Activated CD4-positive, alpha-beta T cell treated with anti-CD3 and anti-CD28 coated beads, Interleukin-2, amount 10 ng/mL, durations not matched to agents 7 days and 5 days (primary cell): ENCODE measurements at places on chromosomes 3 and 15.

DNA sequence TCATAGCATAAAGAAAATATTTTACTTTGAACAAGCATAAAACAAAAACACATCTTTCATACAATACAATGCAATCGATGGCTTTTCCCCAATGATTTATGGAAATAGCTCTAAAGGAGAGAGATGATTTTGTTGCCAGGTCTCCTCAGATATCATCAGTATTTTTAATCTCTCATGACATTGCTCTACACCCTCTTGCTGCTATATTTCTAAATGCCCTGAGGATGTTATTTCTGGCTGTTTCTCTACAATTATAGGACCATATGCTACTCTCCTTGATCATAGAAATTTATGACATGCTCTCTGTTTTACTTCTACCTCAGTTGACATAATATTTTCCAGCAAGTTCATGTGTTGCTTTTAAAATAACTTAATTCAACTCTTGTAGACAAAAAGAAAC lies 654.9 kb upstream of the GBE1 start:
- no peaks in the 10 kb centered on the region for H3K27me3 ChIP-seq
- H3K4me3 ChIP-seq = no peak overlapping the region
- no peaks in the 10 kb centered on the region for H3K36me3 ChIP-seq
- no peaks in the 10 kb centered on the region for H3K4me1 ChIP-seq
- no peak for DNase-seq

DNA sequence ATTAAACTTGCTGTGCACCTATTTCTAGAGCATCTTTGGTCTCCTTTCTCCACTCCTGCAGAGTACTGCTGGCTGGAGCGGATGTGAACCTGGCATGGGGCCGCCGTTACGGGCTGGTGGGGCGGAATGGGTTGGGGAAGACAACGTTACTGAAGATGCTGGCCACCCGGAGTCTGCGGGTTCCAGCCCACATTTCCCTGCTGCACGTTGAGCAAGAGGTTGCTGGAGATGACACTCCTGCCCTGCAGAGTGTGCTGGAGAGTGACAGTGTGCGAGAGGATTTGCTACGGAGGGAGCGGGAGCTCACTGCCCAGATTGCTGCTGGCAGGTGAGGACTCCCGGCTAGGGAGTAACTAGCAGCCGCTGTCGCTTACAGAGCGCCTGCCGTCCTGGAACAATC lies 2.1 kb downstream of the ABCF3 start:
- DNase-seq = no peak
- H3K27me3 ChIP-seq = no peaks in the 10 kb centered on the region
- H3K36me3 ChIP-seq = peaks cover 44% of the 10 kb centered on the region
- peaks cover 36% of the 10 kb centered on the region for H3K4me1 ChIP-seq
- peak overlapping the region; percentile 94 for H3K4me3 ChIP-seq
- H3K27ac ChIP-seq = no peak overlapping the region

- peaks cover 5% of the 10 kb centered on the region for H3K4me1 ChIP-seq
- DNase-seq = no peak
- no peaks in the 10 kb centered on the region for H3K36me3 ChIP-seq
Measured at GRCh38 chr3:179949869-179950268, 86.9 kb downstream of the PEX5L start.

DNA sequence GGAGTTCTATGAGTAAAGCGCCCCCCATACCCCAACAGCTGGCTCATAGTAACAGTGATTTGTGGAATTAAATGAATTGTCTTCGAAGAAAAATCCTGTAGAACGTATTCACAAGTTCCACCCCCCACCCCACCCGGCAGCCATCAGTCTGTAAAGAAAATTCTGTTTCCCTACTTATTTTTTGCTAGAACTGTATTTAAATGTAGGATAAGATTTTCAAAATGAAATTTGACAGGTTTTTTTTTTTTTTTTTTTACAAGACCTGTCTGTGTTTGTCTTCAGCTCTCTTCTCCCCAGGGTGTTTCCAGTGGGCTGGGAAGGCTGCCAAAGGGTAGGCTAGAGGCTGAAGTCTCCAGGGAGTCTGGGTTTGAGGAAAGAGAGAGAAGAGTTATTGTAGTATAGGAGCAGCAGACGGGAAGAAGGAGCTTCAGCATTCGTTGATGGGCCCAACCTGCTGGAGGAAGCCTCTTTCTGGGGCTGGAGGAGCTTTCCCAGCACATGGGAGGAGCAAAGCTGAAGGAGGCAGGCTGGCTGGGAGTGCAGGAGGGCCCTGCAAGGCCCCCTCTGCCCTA lies 130.6 kb upstream of the SEMA6D start:
- no peak overlapping the region for H3K4me3 ChIP-seq
- no peaks in the 10 kb centered on the region for H3K36me3 ChIP-seq
- no peak for DNase-seq
- no peaks in the 10 kb centered on the region for H3K27me3 ChIP-seq

DNA sequence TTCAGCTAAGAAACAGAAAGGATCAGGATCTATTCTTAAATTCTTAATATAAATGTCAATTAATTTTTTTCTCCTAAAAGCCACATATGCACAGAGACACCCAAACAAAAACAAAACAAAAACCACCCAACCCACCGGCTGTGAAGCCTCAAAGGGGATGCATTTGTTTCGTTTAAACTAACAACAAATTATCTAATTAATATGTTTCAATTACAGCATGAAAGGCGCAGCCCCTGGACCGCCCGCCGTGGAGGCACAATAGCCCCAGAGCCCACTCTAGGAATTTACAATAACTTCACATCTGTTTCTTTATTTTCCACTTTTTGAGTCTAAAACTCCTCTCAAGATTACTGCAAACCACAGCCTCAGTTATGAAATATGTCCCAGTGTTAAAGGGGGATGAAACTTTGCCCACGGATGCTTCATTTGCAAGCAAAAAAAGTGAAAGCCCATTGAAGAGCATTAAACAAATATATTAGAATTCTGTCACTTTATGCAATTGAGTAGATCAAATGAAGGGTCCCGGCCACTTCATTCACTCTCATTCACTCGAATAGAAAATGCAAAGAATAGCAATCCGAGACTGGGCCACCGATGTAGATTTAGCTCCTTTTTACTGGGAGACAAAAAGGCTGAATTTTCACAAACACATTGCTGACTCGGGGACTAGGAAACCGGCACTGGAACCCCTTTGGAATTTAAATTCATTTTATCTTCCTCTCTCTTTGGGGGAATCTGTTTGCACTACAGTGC lies 6.0 kb downstream of the FOXB1 start:
- no peak for DNase-seq
- H3K27ac ChIP-seq = no peak overlapping the region
- H3K4me3 ChIP-seq = no peak overlapping the region
- H3K36me3 ChIP-seq = peaks cover 2% of the 10 kb centered on the region
- peaks cover 88% of the 10 kb centered on the region for H3K27me3 ChIP-seq
- H3K4me1 ChIP-seq = peaks cover 28% of the 10 kb centered on the region

DNA sequence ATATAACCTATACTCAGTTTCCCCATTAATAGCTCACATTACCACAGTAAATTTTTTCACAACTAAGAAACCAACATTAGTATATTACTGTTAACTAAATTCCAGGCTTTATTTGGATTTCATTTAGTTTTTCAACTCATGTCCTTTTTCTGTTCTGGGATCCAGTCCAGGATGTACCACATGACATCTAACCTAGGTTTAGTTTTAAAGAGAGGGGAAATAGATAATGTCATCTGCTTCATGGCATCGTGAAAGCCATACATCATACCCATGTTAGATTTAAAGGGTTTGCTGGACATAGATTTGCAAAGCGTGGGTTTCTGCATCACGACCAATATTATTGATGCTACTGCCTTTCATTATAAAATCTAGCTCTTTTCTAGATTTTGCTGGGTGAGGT lies 33.2 kb upstream of the RPP14 start:
- H3K36me3 ChIP-seq = peaks cover 10% of the 10 kb centered on the region
- H3K27me3 ChIP-seq = no peaks in the 10 kb centered on the region
- peaks cover 10% of the 10 kb centered on the region for H3K4me1 ChIP-seq
- no peak for DNase-seq

DNA sequence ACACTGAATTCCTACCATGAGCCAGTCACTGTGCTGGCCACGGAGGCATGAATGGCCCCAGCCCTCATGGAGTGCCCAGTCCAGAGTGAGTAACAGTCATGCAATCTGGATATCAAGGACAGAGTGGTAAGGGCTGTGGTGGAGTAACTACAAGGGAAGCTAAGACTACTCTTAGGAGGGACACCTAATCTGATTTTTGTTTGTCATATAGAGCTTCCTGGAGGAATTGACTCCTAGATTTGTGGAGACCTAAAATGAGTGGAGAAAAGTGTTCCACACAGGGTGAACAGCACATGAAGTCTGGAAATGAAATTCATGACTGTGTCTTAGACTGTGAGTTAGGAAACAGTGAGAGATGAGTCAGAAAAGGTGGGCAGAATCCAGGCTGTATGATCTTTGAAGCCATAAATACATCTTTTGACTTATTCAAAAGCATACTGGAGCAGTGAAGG lies 219.9 kb downstream of the NFKBIZ start:
- no peaks in the 10 kb centered on the region for H3K4me1 ChIP-seq
- DNase-seq = no peak
- H3K27me3 ChIP-seq = no peaks in the 10 kb centered on the region
- H3K36me3 ChIP-seq = no peaks in the 10 kb centered on the region

DNA sequence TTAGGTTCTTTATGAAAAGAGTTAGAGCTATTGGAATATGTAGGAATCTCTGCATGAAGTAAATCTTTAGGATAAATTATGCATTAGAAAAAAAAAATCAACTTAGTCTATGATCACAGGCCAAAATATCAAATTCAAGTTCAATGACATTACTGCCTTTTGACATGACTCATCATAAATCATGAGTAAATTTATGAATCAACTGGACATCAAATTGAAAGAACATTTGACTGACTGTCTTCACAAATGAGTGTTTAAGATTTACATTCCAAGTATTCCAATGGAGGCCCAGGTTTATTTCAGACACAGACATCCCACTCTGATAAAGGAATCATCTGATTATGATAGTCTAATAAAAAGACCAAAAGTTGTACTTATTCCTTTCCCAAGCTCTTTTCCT lies 192.8 kb upstream of the TTC14 start:
- no peaks in the 10 kb centered on the region for H3K27me3 ChIP-seq
- H3K4me3 ChIP-seq = no peak overlapping the region
- H3K27ac ChIP-seq = no peak overlapping the region
- no peaks in the 10 kb centered on the region for H3K36me3 ChIP-seq

GRCh38 chr3:94206291-94206690 lies 143.4 kb downstream of the NSUN3 start:
- no peak overlapping the region for H3K4me3 ChIP-seq
- H3K27me3 ChIP-seq = no peaks in the 10 kb centered on the region
- no peak overlapping the region for H3K27ac ChIP-seq
- DNase-seq = no peak
- no peaks in the 10 kb centered on the region for H3K36me3 ChIP-seq
- H3K4me1 ChIP-seq = no peaks in the 10 kb centered on the region

DNA sequence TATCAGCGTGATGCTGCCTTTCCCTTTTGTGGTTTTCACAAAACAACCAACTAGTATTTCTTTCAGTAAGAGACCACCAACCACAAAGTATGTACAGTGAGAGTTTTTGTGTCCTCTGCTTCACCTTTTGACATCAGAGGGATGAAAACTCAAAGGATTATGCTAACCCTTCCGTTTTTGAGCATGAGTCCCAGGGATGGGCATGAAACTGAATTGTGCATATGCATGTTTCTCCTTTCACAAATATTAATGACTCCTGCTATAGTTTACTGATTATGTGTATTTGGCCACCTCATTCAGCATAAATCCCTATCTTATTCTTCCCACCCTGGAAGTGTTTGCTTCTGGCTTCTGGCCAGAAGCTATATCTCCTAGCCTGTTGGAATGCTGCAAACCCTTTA lies 59.2 kb downstream of the RSRC1 start:
- H3K27ac ChIP-seq = no peak overlapping the region
- H3K4me1 ChIP-seq = peaks cover 7% of the 10 kb centered on the region
- H3K27me3 ChIP-seq = no peaks in the 10 kb centered on the region

GRCh38 chr3:169939751-169940150 lies 26.9 kb upstream of the SEC62 start:
- no peak for DNase-seq
- peaks cover 10% of the 10 kb centered on the region for H3K4me1 ChIP-seq
- peaks cover 12% of the 10 kb centered on the region for H3K27me3 ChIP-seq
- H3K4me3 ChIP-seq = no peak overlapping the region
- no peaks in the 10 kb centered on the region for H3K36me3 ChIP-seq
- no peak overlapping the region for H3K27ac ChIP-seq

DNA sequence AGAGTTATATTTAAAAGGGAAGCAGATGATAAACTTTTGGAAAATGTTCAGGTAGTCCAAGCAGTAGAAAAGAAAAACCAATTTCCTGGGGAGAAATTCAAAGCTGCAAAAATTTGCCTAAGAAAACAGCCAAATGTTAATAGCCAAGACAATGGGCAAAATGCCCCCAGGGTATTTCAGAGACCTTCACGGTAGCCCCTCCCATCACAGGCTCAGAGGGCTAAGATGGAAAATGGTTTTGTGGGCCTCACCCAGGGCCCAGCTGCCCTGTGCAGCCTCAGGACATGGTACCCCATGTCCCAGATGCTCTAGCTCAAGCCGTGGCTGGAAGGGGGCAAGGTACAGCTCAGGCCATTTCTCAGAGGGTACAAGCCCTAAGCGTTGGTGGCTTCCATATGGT lies 391.0 kb downstream of the ZIC4 start:
- H3K4me3 ChIP-seq = no peak overlapping the region
- H3K4me1 ChIP-seq = no peaks in the 10 kb centered on the region
- H3K27ac ChIP-seq = no peak overlapping the region
- H3K36me3 ChIP-seq = no peaks in the 10 kb centered on the region
- no peaks in the 10 kb centered on the region for H3K27me3 ChIP-seq
- no peak for DNase-seq

GRCh38 chr3:64873400-64873799 lies 185.6 kb upstream of the ADAMTS9 start:
- no peak overlapping the region for H3K27ac ChIP-seq
- DNase-seq = no peak
- no peaks in the 10 kb centered on the region for H3K4me1 ChIP-seq
- H3K27me3 ChIP-seq = no peaks in the 10 kb centered on the region

DNA sequence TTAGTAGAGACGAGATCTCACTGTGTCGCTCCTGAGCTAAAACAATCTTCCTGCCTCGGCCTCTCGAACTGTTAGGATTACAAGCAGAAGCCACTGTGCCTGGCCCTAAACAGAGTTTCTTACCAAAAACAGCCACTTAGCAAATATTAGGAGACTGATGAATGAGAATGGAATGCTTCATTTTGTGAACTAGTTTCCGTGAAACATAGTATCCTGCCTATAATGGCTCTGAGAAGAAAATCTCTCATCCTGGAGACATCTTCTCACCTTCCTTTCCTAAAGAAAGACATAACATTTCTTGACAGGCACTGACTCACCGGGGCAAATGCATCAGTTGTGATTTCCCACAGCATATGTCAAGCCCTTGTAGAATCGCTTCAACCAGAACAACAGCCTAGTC lies 44.9 kb downstream of the GJD2 start:
- no peak for DNase-seq
- H3K36me3 ChIP-seq = no peaks in the 10 kb centered on the region
- no peak overlapping the region for H3K27ac ChIP-seq
- H3K4me3 ChIP-seq = no peak overlapping the region
- peaks cover 40% of the 10 kb centered on the region for H3K27me3 ChIP-seq
- H3K4me1 ChIP-seq = no peaks in the 10 kb centered on the region

GRCh38 chr3:36959821-36960220 lies 15.0 kb upstream of the TRANK1 start:
- no peaks in the 10 kb centered on the region for H3K36me3 ChIP-seq
- peaks cover 15% of the 10 kb centered on the region for H3K4me1 ChIP-seq
- no peak overlapping the region for H3K27ac ChIP-seq
- H3K27me3 ChIP-seq = no peaks in the 10 kb centered on the region
- DNase-seq = no peak
